ENCODE measurements at places on chromosomes 4 and X. TPM values are rescaled to one million over a fixed set of nuclear protein-coding genes. Genes with fewer than 3 reads are reported as not detected.

DNA sequence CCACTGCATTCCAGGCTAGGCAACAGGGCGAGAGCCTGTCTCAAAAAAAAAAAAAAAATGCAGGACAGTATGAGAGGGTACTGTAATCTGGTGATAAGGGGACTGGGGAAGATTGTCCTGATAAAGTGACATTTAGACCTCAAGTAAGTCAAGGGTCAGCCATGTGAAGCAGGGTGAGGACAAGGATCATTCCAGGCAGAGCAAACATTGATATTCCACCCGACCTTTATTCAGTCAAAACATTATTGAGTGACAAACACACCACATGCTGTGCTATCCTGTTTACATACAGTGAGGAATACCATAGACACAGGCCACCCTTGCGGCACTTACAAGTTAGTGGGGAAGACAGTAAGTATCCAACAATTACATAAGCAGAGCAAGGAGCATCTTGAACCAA, 64.4 kb downstream of the SLC9A6 start:
- DNase-seq, result no peak

- no peak for DNase-seq
Measured at GRCh38 chrX:53438832-53439230, 4.7 kb upstream of the HSD17B10 start.

DNA sequence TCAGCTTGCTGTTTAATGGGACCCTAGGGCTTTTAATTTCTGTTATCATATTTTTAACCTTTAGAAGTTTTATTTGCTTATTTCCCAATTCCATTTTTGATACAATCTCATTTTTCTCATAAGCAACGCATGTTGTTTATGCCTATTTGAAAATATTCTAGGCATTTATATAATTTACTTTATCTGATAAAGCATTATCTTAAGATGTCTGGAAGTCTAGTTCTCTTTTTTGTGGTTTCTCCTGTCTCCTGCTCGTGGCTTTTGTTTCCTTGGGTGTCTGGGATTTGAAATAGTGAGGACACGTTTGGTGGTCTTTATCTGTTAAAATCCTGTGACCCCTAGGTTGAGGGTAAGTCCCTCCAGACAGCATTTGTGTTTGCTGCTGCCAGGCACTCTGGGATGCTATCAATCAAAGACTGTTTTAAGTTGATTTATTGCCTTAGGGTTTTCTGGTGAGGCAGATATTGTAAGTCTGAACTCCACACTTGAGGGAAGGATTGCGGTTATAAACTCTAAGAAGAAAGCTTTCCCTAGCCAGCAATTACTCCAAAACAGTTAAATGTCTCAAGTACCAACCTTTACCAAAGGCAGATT, 208.0 kb downstream of the PRDM5 start:
- no peak for DNase-seq

- no peak for DNase-seq
Measured at GRCh38 chrX:2829469-2830246, 928 bp downstream of the GYG2 start.

- no peak for DNase-seq
Measured at GRCh38 chr4:173910891-173911290, 372.6 kb downstream of the FBXO8 start.

GRCh38 chr4:57442831-57443291, 332.7 kb upstream of the IGFBP7 start:
- no peak for DNase-seq

DNA sequence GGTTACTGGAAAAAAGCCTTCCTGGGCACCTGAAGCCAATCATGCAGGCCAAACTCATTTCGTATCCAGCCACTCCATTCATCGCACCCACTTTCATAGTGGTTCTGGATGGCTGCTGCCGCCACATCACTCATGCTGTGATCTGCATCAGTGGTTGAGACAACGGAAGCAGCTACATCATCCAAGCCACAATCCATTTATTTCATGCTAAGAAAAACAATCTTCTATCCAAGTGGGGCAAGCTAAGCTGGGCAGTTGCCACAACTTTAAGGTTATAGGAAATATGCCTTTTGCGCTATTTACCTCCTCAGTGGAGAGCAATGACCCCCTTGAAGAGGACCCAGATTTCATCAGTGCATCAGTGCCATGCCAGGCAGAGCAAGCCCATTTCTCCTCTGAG, 124.6 kb downstream of the GRIA3 start:
- no peak for DNase-seq

GRCh38 chr4:159283696-159284095, 180.8 kb downstream of the RAPGEF2 start:
- no peak for DNase-seq

GRCh38 chr4:145482209-145483037, 770 bp downstream of the SMAD1 start:
- DNase-seq, result peak; percentile 10

GRCh38 chr4:4518747-4519146, 23.1 kb downstream of the STX18 start:
- DNase-seq, result no peak

The STATH gene
- polyA plus RNA-seq, result not detected

The CHRNA9 gene
- not detected for polyA plus RNA-seq

Measured in naive B cell (primary cell).